Stimulated activated CD4-positive, alpha-beta T cell treated with anti-CD3 and anti-CD28 coated beads, Interleukin-4, amount 100 ng/mL, for 24 hours (primary cell): ENCODE measurements at places on chromosomes 1 and 21.

DNA sequence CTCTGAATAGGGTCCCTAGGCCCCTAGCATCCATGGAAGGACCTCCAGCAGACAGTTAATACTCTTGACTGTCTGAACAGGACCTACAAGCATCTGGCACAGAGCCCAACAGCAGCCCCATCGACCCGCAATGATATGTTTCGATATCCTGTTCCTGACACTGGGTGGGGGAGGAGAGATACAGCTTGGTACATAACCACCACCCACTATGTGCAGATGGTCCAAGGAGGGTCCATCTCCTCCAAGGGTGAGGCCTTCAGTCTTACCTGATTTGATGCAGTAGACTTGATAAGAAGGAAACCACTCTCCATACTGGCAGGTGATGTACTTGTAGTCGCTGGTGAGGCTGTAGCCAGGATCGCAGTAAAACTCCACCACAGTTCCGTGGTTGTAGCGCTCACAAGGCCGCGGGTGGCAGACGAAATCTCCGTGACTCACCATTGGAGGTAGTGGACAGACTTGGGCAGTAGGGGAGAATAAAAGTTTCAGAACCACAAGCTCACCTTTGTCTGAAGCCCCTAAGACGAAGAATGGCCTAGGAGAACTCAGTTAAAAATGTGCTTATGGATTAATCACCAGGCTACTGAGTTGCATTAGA is 86.0 kb upstream of the TLR5 start:
- DNase-seq: no peak

- DNase-seq: no peak
Observed at GRCh38 chr1:95369985-95370690, 136.1 kb downstream of the RWDD3 start.

DNA sequence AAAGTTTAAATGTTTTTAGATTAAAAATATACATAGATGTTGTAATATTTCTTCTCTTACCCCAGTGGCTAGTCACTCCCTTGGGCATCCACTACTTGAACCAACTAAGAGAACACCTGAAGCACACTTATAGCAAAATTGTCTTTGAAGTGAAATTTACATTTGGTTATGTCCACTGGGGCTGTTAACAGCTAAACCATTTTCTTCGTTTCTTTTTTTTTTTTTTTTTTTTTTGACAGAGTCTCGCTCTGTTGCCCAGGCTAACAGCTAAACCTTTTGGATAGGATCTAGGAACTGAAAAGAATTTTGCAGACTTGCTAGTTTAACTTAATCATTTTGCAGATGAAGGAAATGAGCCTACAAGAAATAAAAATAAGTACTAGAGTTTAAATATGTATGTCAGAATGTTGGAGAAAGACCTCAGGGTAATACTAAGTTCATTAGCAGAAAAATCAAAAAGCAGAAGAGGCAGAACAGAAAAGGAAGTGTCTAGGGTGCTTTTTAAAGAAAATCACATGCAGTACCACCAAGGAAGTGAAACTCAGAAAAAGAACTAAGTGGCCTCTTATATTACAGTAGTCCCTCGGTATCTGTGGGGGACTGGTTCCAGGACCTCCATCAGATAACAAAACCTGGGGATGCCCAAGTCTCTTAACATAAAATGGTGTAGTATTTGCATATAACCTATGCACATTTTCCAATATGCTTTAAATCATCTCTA is 11.8 kb downstream of the DRAM2 start:
- DNase-seq: no peak

DNA sequence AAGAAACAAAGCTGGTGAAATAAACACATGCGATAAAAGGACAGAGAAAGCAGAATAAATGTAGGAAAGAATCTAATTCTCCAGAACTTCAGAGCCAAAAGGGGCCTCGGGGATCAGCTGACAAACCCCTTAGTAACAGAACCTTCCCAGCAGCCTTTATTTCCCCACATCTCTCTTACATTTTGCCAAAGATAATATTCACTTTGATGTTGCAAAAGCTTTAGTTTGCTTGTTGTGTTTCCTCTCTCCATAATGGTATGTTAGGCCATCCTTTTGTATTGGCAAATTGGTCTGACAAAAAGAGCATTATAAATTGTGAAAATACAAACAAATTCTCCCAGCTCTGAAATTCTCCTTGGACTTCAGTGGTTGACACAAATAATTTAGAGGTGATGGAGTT is 54.9 kb downstream of the OPTC start:
- DNase-seq: no peak

DNA sequence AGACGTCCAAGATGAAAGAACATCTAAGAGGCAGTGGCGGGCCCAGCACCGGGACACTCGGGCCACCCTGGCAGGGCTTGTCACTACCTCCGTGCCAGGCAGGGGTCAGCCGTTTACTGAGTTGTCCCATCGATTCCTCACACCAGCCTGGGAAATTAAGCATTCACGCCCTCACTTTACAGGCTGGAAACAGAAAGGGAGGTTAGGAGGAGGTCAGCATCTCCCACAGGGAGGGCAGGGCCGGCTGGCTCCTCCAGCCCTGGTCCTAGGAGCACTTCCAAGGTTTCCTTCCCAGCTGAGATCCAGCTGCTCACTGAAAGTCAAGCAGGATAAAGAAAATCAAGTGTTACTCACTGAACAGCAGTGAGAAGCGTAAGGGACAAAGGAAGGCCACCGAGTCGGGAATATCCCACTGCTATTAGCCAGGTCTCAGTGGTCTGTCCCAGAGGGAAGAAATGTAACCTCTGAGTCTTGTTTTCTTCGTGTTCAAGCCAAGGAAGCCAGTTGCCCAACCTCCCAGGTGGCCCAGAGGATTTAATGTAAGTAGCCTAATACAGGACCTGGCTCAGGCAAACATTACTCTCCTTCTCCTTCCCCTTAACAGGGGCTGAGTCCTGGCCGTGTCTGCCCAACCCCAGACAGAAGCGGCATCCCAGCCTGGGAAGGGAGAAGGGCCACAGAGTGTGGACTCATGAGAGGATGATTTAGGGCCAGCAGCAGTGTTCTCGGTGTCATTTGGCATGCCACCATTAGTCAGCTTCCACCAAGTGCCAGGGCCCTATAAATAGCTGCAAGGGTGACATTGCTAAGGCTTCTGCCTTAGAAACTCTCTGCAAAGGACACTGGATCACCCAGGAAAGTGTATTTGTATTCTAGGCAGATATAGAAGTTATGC is 203.1 kb upstream of the GALNT2 start:
- no peak for DNase-seq
